ENCODE measurements at places on chromosomes 2 and 18.

DNA sequence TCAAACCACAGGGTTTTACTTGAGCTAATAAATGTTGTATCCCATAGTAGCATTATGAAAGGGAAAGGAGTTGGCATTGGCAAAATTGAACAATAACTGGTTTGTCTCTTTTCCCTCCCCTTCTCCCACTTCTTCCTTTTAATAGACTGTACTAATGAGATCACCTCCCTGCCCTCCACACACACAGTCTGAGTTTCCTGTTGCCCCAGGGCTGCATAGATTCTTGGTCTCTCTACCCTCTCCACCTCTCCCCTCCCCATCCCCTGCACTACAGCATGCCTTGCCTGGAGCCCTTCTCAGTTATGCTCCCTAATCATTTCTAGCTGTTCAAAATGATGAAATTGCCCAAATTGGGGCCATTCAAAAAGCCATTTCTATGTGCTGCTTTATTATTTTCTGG lies 37.2 kb upstream of the NEMP2 start:
- DNase-seq, result no peak

DNA sequence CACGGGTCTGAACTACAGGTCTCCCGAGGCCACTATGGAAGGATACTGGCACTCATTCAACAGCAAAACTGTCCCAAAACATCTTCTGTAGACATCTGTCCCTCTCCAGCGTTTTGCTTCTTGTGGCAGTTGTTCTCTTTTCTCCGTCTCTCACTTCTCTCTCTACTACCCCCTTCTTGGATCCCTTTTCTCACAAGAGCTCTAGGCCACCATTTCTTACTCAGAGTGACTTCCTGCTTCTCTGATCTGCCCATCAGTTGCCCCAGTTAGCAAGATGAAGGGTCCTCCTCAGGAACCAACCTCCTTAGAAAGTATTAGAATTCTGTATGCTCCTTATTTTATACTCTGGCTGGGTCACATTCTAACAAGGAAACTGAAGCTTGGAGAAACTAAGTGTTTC lies 32.6 kb downstream of the BCL2 start:
- no peak for DNase-seq

DNA sequence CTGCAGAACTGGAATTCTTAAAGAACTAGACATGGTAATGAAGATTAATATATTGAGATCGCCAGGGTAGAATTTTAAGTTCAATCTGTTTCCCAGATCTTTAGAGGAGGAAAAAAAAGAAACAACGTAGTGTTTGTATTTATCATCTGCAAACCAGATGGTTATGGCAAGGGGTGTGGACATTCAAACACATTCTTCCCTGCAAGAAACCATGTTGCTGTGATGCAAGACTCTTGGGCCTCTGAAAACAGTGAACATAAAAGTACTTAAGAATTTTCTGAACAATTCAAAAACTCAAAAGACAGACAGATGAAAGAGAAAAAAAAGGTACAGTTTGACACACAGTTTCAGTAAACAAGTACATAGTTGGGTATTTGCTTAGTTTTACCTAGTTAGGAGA lies 35.6 kb downstream of the COL5A2 start:
- DNase-seq, result no peak

- no peak for DNase-seq
Observed at GRCh38 chr2:120283649-120284048, 31.0 kb downstream of the RALB start.

GRCh38 chr18:43061816-43062215 lies 53.7 kb downstream of the RIT2 start:
- DNase-seq, result no peak

GRCh38 chr2:116819355-116819754 lies 995.1 kb upstream of the DDX18 start:
- no peak for DNase-seq

DNA sequence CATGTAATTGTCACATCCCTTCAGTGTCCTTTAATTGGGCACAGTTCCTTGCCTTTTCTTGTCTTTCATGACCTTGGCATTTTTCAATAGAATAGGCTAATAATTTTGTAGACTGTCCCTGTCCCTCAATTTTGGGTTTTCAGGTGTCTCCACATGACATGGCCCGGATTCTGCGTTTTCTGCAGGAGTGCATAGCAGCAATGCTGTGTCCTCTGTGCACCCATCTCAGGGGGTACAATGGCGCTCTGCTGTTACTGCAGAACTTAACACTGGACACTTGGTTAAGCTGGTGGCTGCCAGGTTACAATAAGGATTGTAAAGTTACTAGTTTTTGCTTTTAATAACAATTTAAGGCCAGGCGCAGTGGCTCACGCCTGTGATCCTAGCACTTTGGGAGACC lies 51.3 kb downstream of the INPP5D start:
- no peak for DNase-seq

- no peak for DNase-seq
Observed at GRCh38 chr2:174085781-174086180, 120.6 kb upstream of the SP3 start.

GRCh38 chr18:70501358-70501757 lies 212.5 kb downstream of the SOCS6 start:
- DNase-seq, result no peak

- no peak for DNase-seq
Observed at GRCh38 chr2:64202206-64202845, 58.1 kb upstream of the PELI1 start.

- no peak for DNase-seq
Observed at GRCh38 chr18:21914739-21915319, 174.2 kb downstream of the MIB1 start.

- no peak for DNase-seq
Observed at GRCh38 chr2:212495046-212495445, 43.6 kb downstream of the ERBB4 start.

DNA sequence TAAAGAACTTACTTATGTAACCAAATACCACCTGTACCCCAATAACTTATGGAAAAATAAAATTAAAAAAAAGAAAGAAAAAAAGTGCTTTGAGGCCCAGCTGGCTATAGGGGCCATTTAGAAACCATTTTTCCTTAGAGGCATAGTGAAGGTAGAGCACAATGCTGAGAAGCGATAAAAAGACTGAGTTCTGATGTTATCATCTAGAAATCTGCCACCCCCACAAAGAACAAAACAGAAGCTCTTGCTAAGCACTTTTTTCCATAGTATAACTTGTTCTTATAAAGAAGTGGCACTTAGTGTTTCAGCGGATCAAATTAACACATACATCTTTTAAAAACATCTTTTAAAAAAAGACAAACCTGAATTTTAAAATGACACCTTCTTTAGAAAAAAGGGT lies 51.4 kb downstream of the ICOS start:
- DNase-seq, result no peak

DNA sequence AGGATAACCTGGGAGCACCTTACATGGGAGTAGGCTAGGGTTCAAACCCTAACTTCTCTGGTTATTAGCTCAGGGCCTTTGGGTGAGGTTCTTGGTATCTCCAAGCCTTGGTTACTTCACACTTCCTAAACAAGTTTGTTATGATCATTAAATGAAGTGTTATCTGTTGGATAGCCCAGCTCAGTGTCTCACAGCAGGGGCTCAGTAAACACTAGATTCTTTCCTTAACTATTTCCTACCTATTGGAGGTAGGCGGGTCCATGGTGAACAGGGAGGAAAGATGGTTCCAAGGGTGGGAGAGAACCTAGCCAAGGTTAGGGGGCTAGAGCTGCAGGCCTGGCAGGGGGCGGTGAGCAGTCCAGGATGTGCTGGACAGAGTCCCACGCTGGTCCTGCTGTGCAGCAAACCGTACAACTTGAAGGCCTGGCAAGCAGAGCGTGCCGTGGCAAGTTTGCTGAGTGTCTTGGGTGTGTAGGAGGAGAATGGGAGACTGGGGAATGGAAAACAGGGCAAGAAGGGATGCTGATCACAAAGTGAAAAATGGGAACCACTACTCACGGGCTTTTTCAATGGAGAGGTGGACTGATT lies 259.1 kb downstream of the PRKCE start:
- no peak for DNase-seq

- no peak for DNase-seq
Observed at GRCh38 chr2:233434666-233435330, 80.5 kb downstream of the DGKD start.

- no peak for DNase-seq
Observed at GRCh38 chr2:157404363-157404762, 39.5 kb downstream of the CYTIP start.

- no peak for DNase-seq
Observed at GRCh38 chr2:63856303-63856603, 14.6 kb downstream of the UGP2 start.

- no peak for DNase-seq
Observed at GRCh38 chr2:210269148-210269547, 43.9 kb upstream of the ACADL start.

GRCh38 chr18:6411382-6411781 lies 3.3 kb downstream of the L3MBTL4 start:
- no peak for DNase-seq

DNA sequence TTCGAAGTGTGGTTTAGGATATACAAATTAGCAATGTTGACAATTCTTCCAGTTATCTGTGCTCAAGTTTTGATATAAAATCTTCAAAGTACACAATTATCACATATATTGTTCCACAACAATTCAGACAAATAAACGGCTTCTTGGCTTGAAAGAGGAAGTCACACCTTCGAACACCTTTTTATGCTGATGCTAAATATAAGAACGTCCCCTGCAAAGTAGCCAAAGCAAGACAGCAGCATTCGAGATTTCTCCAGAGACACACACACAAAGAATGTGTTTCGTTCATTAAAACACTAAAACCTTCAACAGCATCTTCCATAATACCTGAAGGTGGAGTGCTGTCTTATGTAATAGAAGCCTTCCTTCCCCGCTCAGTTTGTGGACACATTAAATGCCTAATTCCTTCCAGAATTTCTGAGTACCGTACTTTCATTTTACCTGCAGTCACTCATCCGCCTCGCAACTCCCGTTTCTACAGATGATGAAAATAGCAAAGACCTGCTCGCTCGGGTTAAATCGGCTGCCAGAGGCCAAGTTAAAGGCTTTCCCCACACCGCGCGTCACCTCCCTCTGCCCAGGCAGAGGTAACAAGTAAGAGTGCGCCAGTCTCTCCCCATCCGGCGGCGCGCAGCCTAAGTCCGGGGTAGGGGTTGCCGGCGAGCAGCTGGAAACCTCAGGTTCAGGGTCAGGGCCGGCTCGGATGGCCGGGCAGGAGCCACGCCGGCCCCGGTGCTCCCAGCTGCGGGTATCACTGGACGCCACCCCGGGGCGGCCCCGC lies 847 bp downstream of the SERPINE2 start:
- DNase-seq, result no peak

DNA sequence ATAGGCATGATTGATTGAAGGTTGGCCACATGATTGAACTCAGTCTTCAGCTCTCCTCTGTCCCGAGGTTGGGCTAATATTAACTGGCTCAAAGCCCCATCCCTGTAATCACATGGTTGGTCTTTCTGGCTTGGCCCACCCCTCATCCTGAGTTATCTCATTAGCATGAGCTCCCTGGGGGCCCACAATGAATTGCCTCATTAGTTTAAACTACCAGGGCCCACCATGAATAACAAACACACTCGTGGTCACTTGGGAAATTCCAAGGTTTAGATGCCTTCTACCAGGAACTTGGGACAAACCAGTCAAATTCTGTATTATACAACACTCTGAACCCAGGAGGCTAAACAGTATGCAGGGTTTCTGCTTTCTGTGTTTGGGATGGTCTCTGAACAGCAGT lies 121.7 kb upstream of the B3GNT2 start:
- DNase-seq, result no peak

DNA sequence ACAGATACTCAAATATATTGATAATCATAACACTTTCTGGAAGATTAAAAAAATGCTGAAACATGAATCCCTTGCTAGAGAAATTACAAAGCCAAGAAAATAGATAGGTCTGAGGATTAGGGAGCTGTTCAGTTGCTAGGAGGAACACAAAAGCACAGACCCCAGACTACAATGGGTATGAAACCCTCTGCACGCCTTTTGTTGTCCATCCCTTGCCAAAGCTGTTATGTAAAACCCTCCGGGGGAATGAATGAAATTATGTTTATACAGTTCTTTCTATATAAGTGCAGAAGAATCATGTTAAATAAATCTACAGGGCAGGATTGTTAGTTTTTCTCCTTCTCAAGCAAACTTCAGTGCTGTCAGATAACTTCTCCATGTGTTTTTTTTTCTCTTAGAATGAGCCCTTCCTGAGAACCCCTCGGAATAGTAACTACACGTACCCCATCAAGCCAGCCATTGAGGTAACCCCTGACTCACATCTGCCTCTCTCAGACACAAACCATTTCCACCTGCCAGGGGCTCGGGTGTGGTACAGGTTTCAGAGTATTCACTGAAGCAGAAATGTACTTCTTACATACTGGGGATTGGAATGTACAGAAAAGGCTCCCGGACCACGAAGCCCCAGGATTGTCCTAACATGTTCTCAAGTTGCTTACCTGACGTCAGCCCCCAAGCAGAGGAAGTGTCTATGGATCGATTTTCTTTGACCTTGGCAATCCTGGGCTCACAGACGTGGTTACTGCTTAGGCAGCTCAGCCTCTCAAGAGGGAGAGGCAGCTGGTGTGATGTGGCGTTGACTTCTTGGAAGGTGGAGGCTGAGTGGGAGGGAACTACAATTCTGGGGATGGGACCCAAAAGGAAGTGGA lies 118.0 kb downstream of the PLB1 start:
- no peak for DNase-seq

GRCh38 chr2:80363791-80364349 lies 59.3 kb upstream of the LRRTM1 start:
- no peak for DNase-seq

DNA sequence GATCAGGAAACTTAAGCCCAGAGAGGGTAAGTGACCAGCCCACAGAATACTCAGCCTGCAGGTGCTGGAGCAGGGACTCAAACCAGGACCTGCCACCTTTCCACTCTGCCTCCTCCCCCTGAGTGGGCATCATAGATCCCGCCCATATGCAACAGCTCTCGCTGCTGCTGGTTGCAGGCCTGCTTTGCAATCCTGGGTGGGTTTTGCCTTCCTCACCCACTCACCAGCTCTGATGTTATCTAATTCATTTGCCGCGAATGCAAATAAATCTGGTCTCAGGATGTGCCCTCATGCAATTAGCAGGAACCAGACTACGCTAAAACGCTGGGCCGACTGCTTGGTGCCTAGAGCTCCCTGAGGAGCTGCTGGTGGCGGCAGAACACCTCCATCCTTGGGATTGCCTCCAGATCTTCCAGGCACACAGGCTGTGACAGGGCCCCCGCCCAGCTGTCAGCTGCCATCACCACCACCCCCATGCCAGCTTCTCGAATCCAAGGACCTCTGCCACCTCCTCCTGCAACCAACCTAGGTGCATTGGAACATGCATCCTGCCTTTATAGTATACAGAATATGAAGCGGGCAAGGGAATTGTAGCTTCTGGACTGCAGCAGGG lies 28.8 kb downstream of the CNGA3 start:
- DNase-seq, result no peak

All from cortex of kidney (tissue), 1 donor.